ENCODE measurements at places on chromosomes 2 and 18. TPM values are rescaled to one million over a fixed set of nuclear protein-coding genes. Genes with fewer than 3 reads are reported as not detected.

DNA sequence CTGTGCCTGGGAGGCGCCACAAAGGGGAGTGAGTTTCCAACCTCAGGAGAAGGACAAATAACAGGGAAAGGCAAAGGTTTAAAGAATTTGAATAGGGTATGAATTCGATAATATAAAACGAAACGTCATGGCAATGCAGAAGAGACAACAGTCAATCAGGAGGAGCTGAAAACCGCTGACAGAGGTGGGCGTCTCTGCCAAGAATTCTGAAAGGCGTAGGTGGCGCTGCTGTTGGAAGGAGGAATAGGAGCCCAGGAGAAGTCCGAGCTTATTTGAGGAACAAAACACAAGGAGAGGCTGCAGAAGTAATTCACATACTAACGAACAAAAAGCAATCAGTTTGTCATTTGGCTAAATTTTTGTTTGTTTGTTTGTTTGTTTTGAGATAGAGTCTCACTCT is 485.8 kb upstream of the POU3F3 start:
- no peak for DNase-seq
- no peaks in the 10 kb centered on the region for H3K27me3 ChIP-seq
- no peaks in the 10 kb centered on the region for H3K36me3 ChIP-seq
- H3K27ac ChIP-seq, result no peak overlapping the region

GRCh38 chr18:73136134-73136533 is 268.3 kb upstream of the NETO1 start:
- H3K27me3 ChIP-seq, result no peaks in the 10 kb centered on the region
- H3K4me1 ChIP-seq, result no peaks in the 10 kb centered on the region
- H3K36me3 ChIP-seq, result no peaks in the 10 kb centered on the region
- H3K27ac ChIP-seq, result no peak overlapping the region

DNA sequence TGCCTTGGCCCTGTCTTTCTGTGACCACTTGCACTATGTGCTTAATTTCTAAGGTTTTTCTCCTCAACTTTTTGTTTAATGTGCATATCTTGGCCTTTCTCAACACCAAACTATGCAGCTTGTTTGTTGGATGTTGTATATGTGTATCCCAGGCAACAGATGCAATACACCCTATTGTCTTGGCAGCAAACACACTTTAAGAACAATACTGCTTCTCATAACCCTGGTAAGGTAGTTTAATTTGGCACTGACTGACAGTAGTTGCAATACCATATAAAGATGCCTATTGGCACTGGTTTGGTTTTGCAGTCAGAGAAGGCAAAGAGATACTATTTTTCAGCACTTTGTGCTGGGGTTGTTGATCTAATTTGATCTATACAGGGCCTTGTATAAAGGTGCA is 360.7 kb upstream of the CWC22 start:
- no peak overlapping the region for H3K4me3 ChIP-seq
- DNase-seq, result no peak
- no peaks in the 10 kb centered on the region for H3K36me3 ChIP-seq
- no peaks in the 10 kb centered on the region for H3K4me1 ChIP-seq
- H3K27me3 ChIP-seq, result no peaks in the 10 kb centered on the region

DNA sequence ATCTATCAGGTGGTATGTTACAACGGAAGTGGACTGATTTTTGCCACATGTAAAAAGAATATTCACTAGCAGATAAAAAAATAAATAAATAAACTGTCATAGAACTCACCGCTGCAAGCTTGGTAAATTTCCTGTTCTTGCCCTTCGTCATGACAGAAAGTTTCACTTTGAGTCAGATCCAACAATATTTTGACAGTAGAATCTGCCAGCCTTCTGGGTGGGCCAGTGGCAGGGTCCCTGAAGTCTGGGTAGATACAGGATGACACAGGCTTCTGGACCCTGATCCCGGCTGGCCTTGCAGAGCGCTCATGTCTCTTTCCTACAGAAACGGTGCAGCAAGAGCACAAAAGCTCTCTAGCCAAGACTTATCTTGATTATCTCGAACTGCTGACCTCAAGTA is 97.8 kb upstream of the PMAIP1 start:
- no peak overlapping the region for H3K4me3 ChIP-seq
- H3K4me1 ChIP-seq, result no peaks in the 10 kb centered on the region

DNA sequence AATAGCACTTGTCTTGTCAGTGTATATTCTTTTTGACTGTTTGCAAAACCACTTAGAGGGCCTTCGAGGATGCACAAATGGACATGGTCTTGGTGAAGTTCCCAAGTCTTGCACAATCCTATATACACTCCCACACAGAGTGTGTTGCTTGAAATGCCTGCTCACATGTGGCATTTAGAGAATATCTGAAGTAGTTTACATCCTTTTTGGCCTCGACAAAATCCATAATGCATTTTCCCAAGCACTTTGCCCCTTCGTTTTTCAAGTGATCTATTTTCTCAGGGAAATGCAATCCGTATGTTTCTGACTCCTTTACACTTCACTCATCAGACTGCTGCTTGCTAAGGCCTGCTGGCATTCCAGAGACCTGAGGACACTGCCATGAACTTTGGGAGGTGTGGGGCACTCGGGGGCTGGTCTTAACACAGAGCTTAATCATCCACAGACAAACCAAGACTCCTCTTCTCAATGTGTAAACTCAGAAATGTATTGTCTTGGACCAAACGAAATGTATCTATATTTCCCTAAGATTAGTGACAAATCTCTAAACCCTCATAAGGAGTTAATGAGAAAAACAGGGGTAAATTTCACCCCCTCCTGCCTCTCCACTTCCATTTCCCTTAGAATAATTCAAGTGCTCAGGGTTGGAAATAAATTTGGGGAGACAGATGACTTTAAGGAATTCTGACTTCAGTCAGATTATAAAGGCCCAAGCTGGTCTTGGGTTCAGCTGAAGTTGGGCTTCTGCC is 219.3 kb upstream of the APCDD1 start:
- H3K27me3 ChIP-seq, result no peaks in the 10 kb centered on the region
- H3K36me3 ChIP-seq, result no peaks in the 10 kb centered on the region
- no peak overlapping the region for H3K4me3 ChIP-seq
- DNase-seq, result no peak
- no peaks in the 10 kb centered on the region for H3K4me1 ChIP-seq

GRCh38 chr2:207632575-207633493 is 7.6 kb upstream of the METTL21A start:
- H3K4me1 ChIP-seq, result no peaks in the 10 kb centered on the region
- no peaks in the 10 kb centered on the region for H3K36me3 ChIP-seq
- no peak overlapping the region for H3K27ac ChIP-seq
- no peak for DNase-seq
- H3K4me3 ChIP-seq, result no peak overlapping the region
- H3K27me3 ChIP-seq, result no peaks in the 10 kb centered on the region

GRCh38 chr2:196742685-196743084 is 56.8 kb downstream of the GTF3C3 start:
- peaks cover 13% of the 10 kb centered on the region for H3K4me1 ChIP-seq
- no peak overlapping the region for H3K4me3 ChIP-seq
- no peaks in the 10 kb centered on the region for H3K27me3 ChIP-seq
- no peaks in the 10 kb centered on the region for H3K36me3 ChIP-seq
- H3K27ac ChIP-seq, result no peak overlapping the region
- no peak for DNase-seq

DNA sequence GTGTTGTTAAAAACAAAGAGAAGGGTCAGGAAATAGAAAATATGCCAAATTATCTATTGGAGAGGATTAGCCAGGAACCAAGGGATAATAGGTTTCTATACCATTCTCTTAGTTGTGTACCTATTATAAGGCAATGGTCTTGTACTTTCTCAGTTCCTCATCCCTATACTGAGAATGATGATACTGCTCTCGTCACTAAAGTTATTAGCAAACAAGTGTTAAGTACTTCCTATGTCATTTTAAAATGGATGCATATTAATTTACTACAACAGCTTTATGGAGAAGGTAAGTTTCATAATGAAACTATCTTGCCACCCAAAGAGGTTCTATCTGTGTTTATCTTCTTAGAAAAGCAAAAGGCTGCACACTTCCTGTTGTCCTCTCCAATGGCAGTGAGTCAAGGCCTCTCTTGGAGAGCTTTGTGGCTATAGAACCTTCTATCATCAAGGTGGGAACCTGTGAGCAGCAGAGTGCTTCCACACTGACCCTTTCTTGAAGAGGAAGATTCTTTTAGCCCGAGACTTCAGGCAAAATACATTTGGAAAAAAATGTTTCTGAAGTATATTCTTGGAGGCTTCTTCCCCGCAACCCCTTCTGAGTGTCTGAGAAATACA is 460.7 kb upstream of the FANCL start:
- H3K4me1 ChIP-seq, result no peaks in the 10 kb centered on the region
- H3K4me3 ChIP-seq, result no peak overlapping the region
- no peaks in the 10 kb centered on the region for H3K36me3 ChIP-seq
- DNase-seq, result no peak

DNA sequence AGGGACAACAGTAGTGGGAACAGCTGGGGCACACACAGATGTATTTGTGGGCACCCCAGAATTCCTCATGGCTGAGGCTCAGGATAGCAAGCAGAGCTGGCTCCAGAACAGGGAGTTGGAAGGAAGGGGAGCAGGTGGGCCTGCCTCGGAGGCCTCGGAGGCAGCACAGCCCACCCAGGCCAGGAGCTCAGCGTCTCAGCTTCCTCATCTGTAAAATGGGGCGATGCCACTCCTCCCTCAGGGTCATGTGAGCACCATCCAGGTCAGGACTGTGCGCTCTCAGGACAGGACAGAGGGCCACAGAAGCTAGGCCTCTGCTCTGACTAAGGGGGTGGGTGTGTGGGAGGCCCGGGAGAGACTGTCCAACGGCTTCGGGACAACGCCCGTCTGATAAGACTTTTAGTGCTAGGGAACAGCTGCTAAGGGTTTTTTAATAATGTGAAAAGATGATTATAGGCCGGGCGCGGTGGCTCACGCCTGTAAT is 106.2 kb downstream of the HDAC4 start:
- H3K27ac ChIP-seq, result no peak overlapping the region
- no peak for DNase-seq
- H3K36me3 ChIP-seq, result no peaks in the 10 kb centered on the region
- H3K4me1 ChIP-seq, result peaks cover 67% of the 10 kb centered on the region
- H3K27me3 ChIP-seq, result no peaks in the 10 kb centered on the region

- peaks cover 29% of the 10 kb centered on the region for H3K36me3 ChIP-seq
- no peak overlapping the region for H3K27ac ChIP-seq
- no peak for DNase-seq
- H3K4me3 ChIP-seq, result no peak overlapping the region
- no peaks in the 10 kb centered on the region for H3K27me3 ChIP-seq
These were observed 39.8 kb downstream of the IWS1 start for GRCh38 chr2:127486247-127487058.

DNA sequence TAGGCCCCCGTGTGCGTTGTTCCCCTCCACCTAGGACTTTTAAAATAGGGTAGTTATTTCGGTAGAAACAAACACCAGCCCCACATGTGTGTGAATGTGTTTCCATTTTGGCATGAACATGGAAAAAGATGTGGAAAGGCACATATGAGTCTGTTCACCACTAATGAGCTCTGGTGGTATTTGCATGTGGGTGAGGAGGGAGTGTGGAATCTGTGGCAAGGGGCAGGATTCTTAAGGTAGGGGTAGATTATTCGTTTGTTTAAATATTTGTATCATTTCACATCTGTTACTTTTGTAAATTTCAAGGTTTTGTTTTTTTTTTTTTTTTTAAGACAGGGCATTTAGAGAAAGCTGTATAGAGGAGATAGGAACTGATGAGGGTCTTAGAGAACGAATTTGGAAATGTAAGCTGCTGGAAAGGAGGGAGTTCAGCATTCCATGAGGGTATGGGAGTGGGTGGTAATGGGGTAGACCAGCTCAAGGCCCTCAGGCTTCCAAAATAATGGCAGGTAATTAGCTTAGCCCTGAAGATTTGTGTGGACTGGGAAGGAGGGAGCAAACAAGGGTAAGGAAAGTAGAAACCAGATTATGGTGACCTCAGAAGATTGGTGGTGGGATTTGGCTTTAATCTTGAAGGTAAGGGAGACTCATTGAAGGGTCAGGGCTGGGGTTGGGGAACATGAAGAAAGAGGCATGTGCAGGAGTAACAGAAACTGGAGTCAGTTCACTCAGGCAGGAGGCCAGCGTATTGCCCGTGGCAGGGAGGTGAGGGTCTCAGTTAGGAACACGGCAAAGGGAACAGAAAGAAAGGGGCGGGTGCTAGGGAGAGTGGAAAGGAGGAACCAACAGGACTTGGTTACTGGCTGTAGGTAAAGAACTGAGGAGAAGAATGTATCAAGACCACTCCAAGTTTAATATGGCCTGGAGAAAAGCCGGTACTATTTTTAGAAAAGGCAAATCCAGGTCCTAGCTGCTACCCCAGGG is 123.6 kb downstream of the PLB1 start:
- H3K36me3 ChIP-seq, result no peaks in the 10 kb centered on the region
- no peak for DNase-seq
- peaks cover 14% of the 10 kb centered on the region for H3K4me1 ChIP-seq
- no peaks in the 10 kb centered on the region for H3K27me3 ChIP-seq

DNA sequence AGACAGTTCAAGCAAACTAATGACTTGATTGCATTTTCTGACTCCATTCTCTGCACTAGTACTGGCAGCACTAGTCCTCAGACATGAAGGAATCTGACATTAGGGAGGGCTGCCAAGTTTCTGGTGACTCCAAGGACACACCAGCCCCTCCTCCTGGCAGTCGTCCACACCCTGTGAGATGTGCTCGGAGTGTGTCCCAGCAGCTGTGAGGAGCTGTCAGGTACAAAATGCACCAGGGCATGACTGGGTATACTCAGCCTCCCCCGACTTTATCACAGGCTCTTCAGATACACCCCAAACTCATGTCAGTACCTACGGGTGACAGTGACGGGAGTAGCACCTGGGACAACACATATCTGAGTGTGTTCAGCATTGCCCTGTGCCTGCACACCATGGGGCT is 43.1 kb downstream of the EDAR start:
- no peaks in the 10 kb centered on the region for H3K36me3 ChIP-seq
- peaks cover 2% of the 10 kb centered on the region for H3K27me3 ChIP-seq

- H3K36me3 ChIP-seq, result no peaks in the 10 kb centered on the region
- H3K27me3 ChIP-seq, result no peaks in the 10 kb centered on the region
- H3K4me1 ChIP-seq, result no peaks in the 10 kb centered on the region
- H3K27ac ChIP-seq, result no peak overlapping the region
- no peak overlapping the region for H3K4me3 ChIP-seq
These were observed 6.4 kb upstream of the DUSP19 start for GRCh38 chr2:183072177-183072576.

GRCh38 chr2:3758906-3759305 is 55.5 kb downstream of the DCDC2C start:
- DNase-seq, result no peak
- H3K27me3 ChIP-seq, result no peaks in the 10 kb centered on the region
- H3K4me1 ChIP-seq, result no peaks in the 10 kb centered on the region
- H3K27ac ChIP-seq, result no peak overlapping the region
- no peak overlapping the region for H3K4me3 ChIP-seq

GRCh38 chr2:54233832-54234649 is 22.0 kb downstream of the TSPYL6 start:
- H3K4me1 ChIP-seq, result peaks cover 10% of the 10 kb centered on the region
- H3K27me3 ChIP-seq, result no peaks in the 10 kb centered on the region
- H3K27ac ChIP-seq, result no peak overlapping the region
- H3K4me3 ChIP-seq, result no peak overlapping the region

- DNase-seq, result peak; percentile 34
- no peak overlapping the region for H3K27ac ChIP-seq
- no peaks in the 10 kb centered on the region for H3K27me3 ChIP-seq
- H3K36me3 ChIP-seq, result no peaks in the 10 kb centered on the region
- H3K4me1 ChIP-seq, result peaks cover 6% of the 10 kb centered on the region
- no peak overlapping the region for H3K4me3 ChIP-seq
These were observed 1134.2 kb upstream of the ZEB2 start for GRCh38 chr2:145654156-145654555.

- H3K27me3 ChIP-seq, result no peaks in the 10 kb centered on the region
- no peaks in the 10 kb centered on the region for H3K4me1 ChIP-seq
- DNase-seq, result no peak
- H3K36me3 ChIP-seq, result no peaks in the 10 kb centered on the region
- H3K4me3 ChIP-seq, result no peak overlapping the region
These were observed 16.9 kb upstream of the CYBRD1 start for GRCh38 chr2:171505374-171505773.

Gene BMP10
- not detected for total RNA-seq

Gene STAMBP
- 77.3 TPM for total RNA-seq
